ENCODE measurements at places on chromosomes 11 and 22.

- ATAC-seq, result no peak
Observed at GRCh38 chr11:118343248-118343647, 743 bp upstream of the CD3D start.

DNA sequence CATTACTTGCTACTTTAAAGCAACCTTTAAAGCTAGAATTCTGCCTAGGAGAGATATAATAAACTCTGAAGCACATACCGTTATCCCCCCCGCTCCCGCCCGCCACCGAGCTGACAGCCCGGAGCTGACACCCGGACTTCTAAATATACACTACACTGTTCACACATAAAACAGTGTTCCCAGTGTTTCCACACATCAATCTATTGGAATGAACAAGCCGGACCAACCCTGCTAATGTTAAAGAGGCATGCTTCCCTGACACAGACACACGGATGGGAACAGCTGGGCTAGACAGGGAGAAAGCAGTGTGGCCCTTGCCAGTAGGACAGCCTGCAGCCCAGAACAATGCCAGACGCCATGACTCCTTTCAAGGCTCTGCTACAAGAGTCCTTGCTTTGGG, 108.4 kb upstream of the CSNK2A3 start:
- ATAC-seq, result peak; percentile 47

DNA sequence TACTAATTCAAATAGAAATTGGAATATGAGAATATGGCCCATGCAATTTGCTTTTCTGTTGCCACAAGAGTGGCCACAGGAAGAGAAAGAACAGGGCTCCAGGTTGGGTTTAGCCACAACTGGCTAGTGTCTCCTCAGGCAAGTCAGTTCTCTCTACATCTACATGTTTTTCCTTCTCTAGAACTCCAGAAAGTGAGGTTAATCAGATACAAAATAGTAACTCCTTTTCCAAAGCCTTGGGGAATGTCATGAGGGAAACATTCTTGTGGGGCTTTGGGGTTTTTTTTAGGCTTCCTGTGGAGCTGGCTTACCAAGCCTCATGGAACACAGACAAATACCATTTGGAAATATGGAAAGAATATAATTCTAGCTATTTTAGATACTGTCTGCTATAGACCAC, 161.6 kb downstream of the NAV2 start:
- no peak for ATAC-seq

DNA sequence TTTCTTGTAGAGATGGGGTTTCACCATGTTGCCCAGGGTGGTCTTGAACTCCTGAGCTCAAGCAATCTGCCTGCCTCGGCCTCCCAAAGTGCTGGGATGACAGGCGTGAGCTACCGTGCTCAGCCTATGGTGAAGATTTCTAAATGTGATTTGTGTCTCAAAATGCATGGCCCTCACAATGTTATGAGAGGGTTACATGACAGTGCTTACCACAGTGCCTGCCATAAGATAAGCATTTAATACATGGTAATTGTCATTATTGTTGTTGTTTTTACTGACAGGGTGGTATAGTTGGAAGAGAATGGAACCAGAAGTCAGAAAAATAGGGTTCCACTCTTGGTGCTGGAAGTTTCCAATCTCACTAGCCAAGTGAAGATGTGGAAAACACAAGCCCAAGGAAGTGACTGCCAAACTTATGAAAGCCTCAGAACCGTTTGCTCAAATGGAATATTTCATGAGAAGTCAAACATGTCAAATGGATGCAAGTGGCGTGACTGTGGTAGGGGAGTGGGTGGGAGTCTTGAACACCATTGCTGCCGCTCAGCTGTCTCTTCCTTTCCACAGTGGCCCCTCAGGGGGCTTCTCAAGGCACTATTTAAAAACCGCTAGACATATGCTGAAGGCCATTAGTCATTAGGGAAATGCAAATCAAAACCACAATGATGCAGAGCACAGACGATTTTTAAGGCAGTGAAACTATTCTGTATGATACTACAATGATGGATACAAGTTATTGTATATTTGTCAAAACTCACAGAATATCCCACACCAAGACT, 29.1 kb upstream of the LMO2 start:
- no peak for ATAC-seq

- no peak for ATAC-seq
Observed at GRCh38 chr22:47392054-47392347, 629.6 kb downstream of the TBC1D22A start.

DNA sequence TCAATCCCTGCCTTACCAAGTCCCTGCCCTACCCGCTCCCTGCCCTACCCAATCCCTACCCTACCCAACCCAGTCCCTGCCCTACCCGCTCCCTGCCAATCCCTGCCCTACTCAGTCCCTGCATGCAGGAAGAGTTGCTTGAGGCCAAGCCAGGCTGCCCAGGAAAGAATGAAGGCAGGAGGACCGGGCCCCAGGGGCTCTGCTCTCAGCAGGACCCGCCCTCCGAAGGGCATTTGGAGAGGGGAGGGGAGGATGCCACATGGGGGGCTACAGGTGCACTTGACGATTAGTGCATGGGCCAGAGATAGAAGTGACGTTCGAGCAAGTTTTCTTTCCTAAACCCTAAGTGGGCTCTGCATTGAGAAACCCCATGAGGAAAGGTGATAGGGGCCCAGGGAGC, 581.2 kb downstream of the TBC1D22A start:
- no peak for ATAC-seq

DNA sequence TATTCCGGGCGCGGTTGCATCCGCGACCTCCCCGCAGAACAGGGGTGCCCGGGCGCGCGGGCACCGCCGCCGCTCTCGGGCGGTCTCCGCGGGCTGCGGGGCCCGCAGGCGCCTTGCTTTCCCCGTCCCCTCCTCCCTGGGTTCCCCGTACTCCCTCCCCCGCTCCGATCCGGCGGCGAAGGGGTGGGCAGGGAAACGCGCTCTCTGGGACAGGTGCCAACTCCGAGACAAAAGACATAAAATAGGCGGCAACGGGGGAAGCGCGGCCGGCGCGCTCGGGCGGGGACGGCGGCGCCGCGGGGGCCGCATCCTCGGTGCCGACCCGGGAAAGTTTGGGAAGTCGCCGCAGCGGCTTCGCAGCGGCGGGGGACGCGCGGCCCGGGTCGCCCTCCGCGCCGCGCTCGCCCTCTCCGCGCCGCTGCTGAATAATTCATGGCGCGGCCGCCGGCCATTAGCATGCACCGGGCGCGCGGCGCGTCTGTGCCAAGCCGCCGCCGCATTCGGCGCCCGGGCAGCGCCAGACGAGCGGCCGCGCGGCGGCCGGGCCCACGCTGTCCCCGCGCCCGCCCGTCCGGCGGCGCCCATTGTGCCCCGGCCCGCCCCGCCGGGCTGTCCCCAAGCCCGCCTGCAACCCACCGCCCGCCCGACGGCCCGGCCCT, 78.7 kb upstream of the PPARA start:
- ATAC-seq, result peak; percentile 62

DNA sequence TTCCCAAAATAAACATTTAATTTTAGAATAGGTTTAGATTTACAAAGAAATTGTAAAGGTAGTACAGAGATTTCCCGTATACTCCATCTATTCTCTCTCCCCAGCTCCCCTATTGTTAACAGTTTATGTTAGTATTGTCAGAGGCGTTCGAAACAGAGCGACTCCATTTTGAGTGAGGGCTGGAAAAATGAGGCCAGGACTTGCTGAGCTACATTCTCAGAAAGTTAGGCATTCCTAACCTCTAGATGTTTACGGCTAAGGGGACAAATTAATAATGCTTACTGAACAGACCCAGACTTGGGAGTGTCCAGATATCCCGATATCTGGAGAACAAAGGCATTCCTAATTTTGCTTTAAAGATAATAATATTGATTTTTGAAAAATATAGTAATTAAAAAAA, 12.4 kb upstream of the NUP160 start:
- ATAC-seq, result no peak

- peak; percentile 64 for ATAC-seq
Observed at GRCh38 chr22:47337161-47337621, 574.7 kb downstream of the TBC1D22A start.

GRCh38 chr22:40027191-40028097, 32.7 kb downstream of the FAM83F start:
- no peak for ATAC-seq

GRCh38 chr11:27183672-27184457, 143.2 kb downstream of the BBOX1 start:
- ATAC-seq, result peak; percentile 13

GRCh38 chr11:129427376-129427775, 51.7 kb downstream of the BARX2 start:
- no peak for ATAC-seq

DNA sequence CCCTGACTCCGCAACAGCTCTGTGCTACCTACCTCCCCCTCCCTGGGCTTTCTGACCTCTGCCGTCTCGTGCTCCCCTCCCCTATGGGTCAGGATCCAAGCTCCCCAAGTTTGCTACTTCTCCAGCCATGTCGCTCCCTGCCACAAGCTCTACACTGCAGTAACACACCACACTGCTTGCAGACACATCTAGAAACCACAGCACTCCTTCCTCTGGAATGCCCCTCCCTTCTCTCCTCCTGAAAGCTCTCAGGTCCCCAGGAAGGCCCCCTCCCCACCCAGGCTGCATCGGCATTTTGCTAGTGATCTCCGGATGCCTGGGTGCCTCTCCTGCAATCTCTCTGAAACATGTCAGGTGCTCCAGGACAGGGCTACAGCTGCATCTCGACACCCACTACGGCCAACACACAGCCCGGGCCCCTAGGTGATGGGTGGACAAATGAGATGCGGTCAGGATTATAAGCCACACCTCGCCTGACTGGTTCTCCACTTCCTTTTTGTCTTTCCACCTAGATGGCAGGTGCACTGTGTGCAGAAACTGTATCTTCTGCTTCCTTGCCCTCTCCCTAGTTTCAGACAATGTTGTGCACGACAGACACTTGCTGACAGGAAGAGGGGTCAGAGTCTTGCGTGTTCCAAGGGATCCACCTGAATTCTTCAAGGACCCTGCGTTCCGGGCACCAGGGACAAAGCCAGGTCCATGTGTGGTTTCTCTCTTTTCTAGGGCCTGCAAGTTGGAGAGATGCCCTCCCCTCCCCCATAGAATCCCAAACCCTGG, 22.9 kb downstream of the RPUSD4 start:
- no peak for ATAC-seq

DNA sequence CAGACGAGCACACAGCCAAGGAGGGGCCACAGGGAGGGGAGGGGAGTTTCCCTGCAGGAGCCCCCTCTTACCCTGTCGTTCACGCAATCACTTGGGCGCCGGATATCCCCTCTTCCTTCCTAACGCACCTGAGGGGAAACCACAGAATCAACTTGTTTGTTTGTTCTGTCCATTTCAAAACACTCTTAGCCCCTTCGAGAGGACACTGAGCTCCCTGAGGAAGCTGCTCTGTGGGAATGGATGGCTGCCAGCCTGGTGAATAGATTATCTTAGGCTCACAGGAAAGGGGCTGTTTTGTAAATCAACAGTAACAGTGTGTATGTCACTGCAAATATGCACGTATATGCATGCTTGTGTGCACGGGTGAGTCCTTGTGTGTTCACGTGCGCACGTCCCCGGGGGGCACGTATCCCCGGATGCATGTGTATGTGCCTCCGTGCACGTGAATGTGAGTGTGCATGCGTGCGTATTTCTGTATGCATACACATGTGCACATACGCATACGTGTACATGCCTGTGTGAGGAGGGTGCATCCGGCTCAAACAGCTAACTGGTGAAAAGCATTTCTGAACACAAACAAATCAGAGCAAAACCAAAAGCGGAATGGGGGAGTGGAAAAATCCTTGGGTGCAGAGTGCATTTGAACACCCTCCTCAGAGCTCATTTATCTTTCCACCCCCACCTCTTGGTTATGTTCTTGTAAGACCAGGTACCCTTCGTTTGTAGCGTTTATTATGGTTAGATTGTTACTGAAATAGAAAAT, 7.2 kb downstream of the ARSA start:
- peak; percentile 81 for ATAC-seq

GRCh38 chr22:27952779-27953178, 33.7 kb upstream of the PITPNB start:
- no peak for ATAC-seq

DNA sequence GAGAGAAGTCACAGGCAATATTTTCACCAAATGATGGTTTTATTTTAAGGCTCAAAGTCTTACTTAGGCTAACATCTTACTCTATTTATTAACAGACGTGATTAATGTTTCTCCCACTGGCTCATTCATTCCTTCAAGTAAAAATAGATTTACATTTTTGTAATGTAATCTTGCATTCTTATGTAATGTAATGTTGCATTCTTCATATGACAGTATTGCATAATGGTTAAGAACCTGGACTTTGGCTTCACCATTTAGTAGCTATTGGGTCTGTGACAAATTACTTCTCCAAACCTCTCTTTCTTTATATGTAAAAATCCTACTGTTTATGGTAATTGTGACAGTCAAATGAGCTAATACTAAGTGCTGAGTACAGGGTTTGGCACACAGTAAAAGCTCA, 3.3 kb upstream of the DIXDC1 start:
- no peak for ATAC-seq

DNA sequence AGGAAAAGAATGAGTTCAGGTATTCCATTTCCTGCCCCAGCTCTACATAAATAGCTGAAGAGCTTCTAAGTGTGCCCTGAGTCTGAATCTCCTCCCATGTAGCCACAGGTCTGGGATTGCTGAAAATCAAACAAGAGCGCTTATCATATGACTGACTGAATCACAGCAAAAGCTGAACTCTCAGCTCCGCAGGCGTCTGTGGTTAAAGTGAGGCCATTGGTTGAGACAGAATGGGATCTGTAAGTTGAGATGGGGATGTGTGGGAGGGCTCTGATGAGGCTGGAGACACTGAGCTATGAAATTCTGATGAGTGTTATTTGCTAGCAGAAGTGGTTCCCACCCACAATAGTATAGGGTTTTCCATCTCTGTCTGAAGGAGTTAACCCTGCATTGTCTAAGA, 637.0 kb downstream of the OPCML start:
- no peak for ATAC-seq

- peak; percentile 48 for ATAC-seq
Observed at GRCh38 chr11:67373648-67374570, 511 bp upstream of the CLCF1 start.

- ATAC-seq, result no peak
Observed at GRCh38 chr11:44791316-44791925, 64.7 kb downstream of the TSPAN18 start.

DNA sequence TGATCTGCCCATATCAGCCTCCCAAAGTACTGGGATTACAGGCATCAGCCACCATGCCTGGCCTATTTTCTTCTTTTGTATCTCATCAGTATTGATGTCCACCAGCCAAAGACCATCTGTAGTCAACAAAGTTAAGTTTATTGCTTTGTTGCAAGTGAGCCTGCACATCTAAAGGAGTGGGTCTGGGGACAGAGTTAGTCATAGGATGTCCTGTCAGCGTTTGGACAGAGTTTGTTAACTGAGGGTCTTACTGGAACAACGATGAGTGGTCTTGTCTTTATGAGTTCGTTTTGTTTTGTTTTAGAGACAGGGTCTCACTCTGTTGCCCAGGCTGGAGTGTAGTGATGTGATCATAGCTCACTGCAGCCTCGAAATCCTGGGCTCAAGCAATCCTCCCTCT, 40.6 kb upstream of the SEPTIN5 start:
- no peak for ATAC-seq

GRCh38 chr22:44488354-44488753, 9.7 kb downstream of the RTL6 start:
- no peak for ATAC-seq

- peak; percentile 48 for ATAC-seq
Observed at GRCh38 chr11:89347071-89347470, 144.1 kb downstream of the NOX4 start.

GRCh38 chr11:45807792-45808238, 2.9 kb downstream of the SLC35C1 start:
- ATAC-seq, result no peak
